ENCODE measurements at places on chromosomes 7 and 10. TPM values are rescaled to one million over a fixed set of nuclear protein-coding genes. Genes with fewer than 3 reads are reported as not detected.

Gene SPDYE5
- total RNA-seq: not detected

Gene TACR2
- total RNA-seq: 0.07 TPM

Gene ARHGEF5
- 0.66 TPM for total RNA-seq

Gene RTKN2
- total RNA-seq: 0.49 TPM

Gene FGFBP3
- total RNA-seq: 0.28 TPM

Gene CCL24
- total RNA-seq: not detected

Gene C7orf33
- not detected for total RNA-seq

Gene TFR2
- total RNA-seq: 0.85 TPM

Gene KMT2C
- 22.4 TPM for total RNA-seq

Gene PNLIPRP2
- total RNA-seq: not detected

Gene UCMA
- not detected for total RNA-seq

Gene CCDC146
- total RNA-seq: 0.53 TPM

Gene ARHGEF35
- total RNA-seq: 0.88 TPM

Gene ADARB2
- not detected for total RNA-seq

Gene ELN
- 0.20 TPM for total RNA-seq

Gene EFCAB10
- not detected for total RNA-seq

Gene KAZALD1
- 1.1 TPM for total RNA-seq

Gene DOCK1
- total RNA-seq: 74.0 TPM

Gene LIPA
- total RNA-seq: 55.0 TPM

Gene APBB1IP
- total RNA-seq: not detected

Gene C10orf105
- total RNA-seq: not detected

Gene TRPV5
- total RNA-seq: not detected

Gene GJD4
- not detected for total RNA-seq

Gene CYP3A5
- total RNA-seq: not detected

Gene OR2A2
- not detected for total RNA-seq

Gene ZNF736
- total RNA-seq: 5.5 TPM

Gene ADCYAP1R1
- 0.46 TPM for total RNA-seq

Gene LEP
- total RNA-seq: not detected

Gene HOXA9
- total RNA-seq: 0.18 TPM

Gene ANKRD2
- 0.78 TPM for total RNA-seq

Gene RNF148
- total RNA-seq: 0.86 TPM

Gene SPDYE1
- total RNA-seq: not detected

Gene ECHDC3
- 4.2 TPM for total RNA-seq

Gene DGKB
- total RNA-seq: not detected

Gene PANK1
- 7.9 TPM for total RNA-seq

Gene PAPOLB
- 0.04 TPM for total RNA-seq

Gene ANKRD61
- total RNA-seq: 0.07 TPM
